ENCODE measurements at places on chromosomes 1 and 21. TPM values are rescaled to one million over a fixed set of nuclear protein-coding genes. Genes with fewer than 3 reads are reported as not detected.

Gene ASPM
- 1.3 TPM for total RNA-seq

DNA sequence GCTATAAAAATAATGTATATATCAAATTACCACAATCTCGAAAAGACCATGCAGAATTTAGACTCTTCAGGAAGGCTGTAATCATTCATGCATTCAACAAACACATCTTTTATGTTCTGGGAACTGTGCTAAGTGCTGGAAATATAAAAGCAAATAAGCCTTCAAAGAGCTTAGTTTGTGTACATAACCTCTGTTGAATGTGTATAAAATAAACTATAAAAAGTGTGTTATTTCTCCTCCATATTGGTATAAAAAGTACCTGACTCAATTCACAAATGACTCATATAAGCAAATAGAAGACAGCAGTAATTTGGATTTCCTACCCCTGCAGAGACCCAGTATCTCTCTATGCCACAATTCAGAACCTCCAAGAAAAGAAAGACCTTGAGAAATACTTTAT, 36.8 kb downstream of the RAB3GAP2 start:
- DNase-seq: no peak

Gene HMCN1
- total RNA-seq: 3.4 TPM

DNA sequence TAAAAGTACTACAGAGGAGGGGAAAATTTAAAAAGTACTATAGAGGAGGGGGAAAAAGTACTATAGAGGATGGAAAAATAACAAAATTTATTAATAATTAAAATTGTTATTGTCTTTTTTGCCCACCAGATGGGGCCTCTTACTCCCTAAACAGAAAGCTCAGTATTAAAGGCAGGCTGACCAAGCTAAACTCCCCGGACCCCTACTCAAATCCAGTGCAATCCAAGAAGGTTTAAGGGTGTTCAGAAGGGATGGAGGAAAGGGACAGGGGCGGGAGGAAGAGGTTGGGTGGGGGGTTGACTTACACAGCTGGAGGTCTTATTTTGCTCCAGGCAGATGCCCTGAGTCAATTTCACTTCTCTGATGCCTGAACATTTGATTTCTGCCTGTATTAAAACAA, 13.7 kb downstream of the CD34 start:
- no peak for DNase-seq

Gene ETV3L
- not detected for total RNA-seq

DNA sequence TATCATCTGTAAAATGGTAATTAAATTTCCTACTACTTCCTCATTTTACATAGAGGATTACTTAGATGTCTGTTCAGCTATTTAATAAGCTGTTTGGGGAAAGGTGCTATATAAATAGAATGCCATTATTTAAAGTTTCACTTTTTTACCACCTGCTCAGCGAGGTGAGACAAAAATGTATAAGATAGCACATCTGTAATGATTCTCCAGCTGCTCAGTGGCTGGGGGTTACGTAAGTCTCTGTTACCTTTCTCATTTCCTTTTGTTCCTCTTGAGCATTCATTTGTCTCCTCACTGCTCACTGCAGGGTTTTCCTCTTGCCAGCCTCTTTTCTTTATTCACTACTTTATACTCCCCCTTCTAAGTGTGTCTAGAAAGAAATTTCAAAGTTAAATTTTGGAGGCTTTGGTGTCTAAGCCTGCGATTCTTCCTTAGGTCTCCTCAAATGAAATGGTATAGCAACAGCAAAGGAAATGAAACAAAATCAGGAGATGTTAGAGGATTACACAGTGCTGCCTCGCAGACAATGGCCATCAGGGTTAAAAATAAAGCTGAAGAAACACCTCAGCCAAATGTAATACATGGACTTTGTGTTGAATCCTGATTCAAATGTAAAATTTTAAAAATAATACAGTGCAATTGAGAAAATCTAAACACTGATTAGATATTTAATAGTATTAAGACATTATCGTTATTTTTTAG, 6.8 kb downstream of the RGS8 start:
- no peak for DNase-seq

Gene LCE6A
- not detected for total RNA-seq

GRCh38 chr1:205669341-205670149, 10.8 kb downstream of the SLC45A3 start:
- peak; percentile 48 for DNase-seq

- DNase-seq: peak; percentile 48
Observed at GRCh38 chr1:230279583-230279945, 146.6 kb downstream of the PGBD5 start.

Gene CGN
- total RNA-seq: 247 TPM

DNA sequence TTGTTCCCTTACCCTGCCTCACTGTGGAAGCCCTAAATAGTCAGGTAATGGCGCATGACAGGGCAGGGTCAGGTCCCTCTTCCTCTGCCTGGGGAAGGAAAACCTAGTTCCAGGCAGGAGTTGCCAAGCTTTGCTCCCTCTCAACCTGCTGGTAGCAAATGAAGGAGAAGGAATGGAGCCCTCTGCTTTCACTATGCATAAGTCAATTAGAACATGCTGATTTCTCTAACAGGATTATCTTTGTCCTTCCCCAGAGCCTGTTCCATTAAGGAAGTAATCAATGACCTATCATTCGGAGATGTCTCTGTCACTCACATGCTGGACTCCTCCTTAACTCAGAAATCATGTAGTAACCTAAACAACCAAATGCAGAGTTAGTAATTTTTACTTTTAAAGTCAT, 161.8 kb upstream of the NFIA start:
- DNase-seq: no peak

GRCh38 chr1:24875991-24876506, 54.0 kb downstream of the RUNX3 start:
- no peak for DNase-seq

Gene TMED5
- 47.6 TPM for total RNA-seq

DNA sequence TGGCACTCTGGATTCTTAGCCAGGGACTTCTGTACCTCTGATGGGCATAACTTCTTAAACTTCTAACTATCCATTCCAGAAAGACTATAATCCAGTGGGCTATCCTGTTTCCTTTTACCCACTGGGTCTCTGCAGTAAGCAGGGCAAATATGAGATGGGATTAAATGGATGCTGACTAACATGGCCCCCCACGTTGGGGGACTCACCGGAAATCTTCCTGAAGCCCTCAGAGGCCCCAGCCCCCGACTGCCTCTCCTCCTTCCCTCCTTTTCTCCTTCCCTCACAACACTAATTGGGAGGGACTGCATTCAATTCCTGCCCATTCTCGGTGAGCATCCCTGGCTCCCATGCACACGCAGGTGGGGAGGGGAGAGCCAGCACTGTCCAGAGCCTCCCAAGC, 70.1 kb downstream of the SSBP3 start:
- no peak for DNase-seq

GRCh38 chr21:27269644-27270043, 302.8 kb upstream of the ADAMTS5 start:
- no peak for DNase-seq

Gene TEX38
- not detected for total RNA-seq

- DNase-seq: no peak
Observed at GRCh38 chr1:160466961-160467360, 56.1 kb downstream of the SLAMF6 start.

DNA sequence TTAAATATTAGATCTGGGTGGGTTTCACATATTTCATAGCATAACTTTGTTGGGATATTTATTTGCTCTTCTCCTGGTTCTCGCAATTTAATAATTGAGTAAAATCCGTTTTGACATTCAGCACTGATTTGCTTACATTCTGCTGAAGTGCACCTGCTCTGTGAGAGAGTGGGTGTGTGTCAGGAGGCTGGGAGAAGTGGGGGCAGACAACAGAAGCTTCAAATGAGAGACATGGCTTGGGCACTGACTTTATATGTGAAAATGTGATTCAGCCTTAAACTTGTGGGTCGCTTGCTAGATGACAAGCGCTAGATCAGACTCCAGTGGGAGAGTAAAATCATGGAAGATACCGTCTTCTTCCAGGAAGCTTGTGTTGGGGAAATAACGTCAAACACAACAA, 32.4 kb upstream of the KCNA2 start:
- DNase-seq: no peak

DNA sequence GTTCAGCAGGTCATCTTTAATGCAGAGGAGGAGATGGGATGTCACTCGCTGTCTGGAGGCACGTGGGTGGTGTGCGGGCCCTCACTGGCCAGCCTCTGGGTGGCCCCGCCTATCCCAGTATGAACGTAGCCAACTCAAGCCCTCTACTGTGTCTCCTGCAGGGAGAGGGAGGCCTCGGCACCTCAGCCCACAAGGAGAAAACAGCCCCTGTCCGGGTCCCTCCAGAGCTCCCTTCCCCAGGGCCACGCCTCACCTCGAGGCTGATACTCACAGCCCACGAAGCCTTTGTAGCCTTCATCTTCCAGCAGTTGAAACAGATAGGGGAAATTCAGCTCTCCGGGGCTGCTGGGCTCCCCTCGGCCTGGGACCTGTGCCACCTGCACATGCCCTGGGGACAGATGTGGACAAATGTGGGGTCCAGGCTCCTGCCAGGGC, 2.6 kb downstream of the HYI start:
- no peak for DNase-seq

Gene KCNK1
- total RNA-seq: 22.2 TPM

Gene POMGNT1
- 23.8 TPM for total RNA-seq

Gene CPTP
- 55.5 TPM for total RNA-seq
